ENCODE measurements at places on chromosomes 6 and 20. TPM values are rescaled to one million over a fixed set of nuclear protein-coding genes. Genes with fewer than 3 reads are reported as not detected.

Gene GGTLC1
- not detected for total RNA-seq

Gene COX4I2
- total RNA-seq: not detected

Gene ENTPD6
- total RNA-seq: 139 TPM

Gene KIF25
- 0.05 TPM for total RNA-seq

Gene OR2B6
- 0.14 TPM for total RNA-seq

Gene TXNDC5
- 150 TPM for total RNA-seq

Gene ZFP57
- not detected for total RNA-seq

Gene ARMC12
- total RNA-seq: 0.38 TPM

Gene MARCKS
- total RNA-seq: 12.4 TPM

Gene EYA4
- 10.0 TPM for total RNA-seq

Gene ADTRP
- total RNA-seq: not detected

Gene MOCS3
- total RNA-seq: 6.3 TPM
